K562 (cell line): ENCODE measurements at places on chromosomes 3 and 15.

- no peak for DNase-seq
These were observed 19.1 kb upstream of the TBC1D21 start for GRCh38 chr15:73854265-73854664.

GRCh38 chr3:197088370-197088769, 58.8 kb upstream of the MELTF start:
- no peak for DNase-seq

GRCh38 chr3:191330530-191331048, 263 bp upstream of the UTS2B start:
- DNase-seq, result peak; percentile 6

- no peak for DNase-seq
These were observed 64.6 kb downstream of the MYO5A start for GRCh38 chr15:52464040-52464439.

DNA sequence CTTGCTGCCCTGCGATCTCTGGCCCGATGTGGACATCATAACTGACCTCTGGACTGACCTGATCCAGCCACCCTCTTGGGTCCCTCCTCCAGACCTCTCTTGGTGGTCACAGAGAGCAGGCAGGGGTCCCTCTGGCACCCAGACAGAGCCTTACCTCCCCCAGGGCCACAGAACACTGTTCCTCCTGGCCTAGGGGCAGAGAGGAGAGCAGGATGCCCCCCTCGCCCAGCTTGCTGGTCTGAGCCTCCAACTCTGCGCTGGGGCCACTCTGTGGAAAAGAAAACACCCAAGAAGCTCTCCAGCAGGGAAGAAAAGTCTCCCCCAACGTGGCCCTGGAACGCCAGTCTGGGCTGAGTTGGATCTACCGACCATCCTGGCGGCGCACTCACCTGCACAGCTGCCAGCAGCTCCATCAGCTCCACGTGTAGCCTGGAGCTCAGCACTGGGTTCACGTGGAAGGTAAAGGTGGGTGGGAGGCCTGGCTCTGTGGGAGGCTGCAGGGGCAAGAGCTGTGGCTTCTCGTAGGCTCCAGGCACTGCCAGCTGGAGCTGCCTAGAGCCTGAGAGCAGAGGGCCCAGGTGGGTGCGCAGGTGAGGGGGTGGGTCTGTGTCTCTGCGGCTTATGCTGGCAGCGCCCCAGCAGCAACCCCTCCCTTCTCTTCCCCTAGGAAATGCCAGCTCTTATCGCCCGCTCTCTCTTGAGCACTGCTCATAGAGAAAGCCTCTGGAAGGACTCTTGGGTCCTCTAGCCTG, 6.0 kb downstream of the PLA2G4F start:
- DNase-seq, result no peak

GRCh38 chr3:115418583-115418982, 204.7 kb upstream of the GAP43 start:
- DNase-seq, result no peak

- DNase-seq, result peak; percentile 28
These were observed 6.3 kb downstream of the LOXL1 start for GRCh38 chr15:73932381-73933191.

DNA sequence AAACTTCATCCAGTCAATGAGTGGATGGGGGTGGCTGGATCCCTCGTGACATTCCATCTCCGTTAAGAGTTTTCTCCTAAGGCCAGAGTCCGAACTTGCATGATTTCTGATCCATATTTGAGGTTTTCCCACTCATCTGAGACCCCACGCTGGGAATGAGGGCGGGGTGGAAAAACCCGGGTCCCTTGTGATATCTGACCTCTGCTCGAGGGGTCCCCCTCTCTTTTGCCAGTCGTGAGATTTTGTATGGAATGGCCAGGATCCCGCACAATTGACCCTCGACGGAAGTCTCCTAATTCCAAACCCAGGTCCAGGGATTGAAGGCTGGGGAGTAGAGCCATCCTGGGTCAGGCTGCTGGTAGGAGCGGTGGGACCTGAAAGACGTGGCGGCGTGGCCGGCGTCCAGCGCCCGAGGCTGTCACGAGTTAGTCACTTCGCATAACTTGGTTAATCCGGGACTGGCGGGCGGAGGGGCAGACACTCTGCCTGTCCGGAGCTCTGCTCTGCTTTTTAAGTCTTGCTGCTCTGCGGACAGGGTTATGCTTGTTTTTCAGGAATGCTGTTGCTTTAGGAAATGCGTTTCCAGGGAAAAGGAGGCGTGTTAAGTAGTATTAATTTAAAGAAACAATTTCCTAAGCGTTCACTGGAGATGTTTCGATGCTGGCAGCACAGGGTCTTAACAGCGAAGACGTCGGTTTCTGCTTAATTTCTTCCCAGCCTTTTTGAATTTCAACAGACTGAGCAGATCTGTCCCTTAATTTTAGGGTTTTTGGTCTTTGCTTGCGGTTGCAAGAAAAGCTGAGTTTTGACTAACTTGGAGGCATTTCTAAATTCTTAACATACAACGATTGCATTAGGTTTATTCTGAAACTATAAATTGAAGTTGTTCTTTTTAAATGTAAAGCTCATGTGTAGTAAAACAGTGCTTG, 69.7 kb upstream of the LRRFIP2 start:
- peak; percentile 77 for DNase-seq

DNA sequence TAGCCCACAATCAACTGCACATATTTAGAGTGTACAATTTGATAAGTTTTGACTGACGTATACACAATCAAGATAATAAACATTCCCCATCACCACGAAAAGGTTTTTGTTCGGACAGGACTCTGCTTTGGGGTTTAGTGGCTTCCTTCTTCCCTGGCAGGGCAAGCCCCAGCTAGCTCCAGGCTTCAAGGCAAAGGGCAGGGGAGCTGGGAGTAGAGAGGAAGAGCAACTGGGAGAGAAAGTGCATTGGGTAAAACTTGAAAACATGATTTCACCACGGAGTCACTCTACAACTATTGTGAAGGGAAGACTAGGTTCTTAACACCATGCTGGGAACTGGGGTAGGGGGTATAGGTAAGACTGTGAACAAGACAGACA, 185.1 kb upstream of the UBE2E1 start:
- no peak for DNase-seq

- no peak for DNase-seq
These were observed 672 bp upstream of the KY start for GRCh38 chr3:134651347-134652041.

DNA sequence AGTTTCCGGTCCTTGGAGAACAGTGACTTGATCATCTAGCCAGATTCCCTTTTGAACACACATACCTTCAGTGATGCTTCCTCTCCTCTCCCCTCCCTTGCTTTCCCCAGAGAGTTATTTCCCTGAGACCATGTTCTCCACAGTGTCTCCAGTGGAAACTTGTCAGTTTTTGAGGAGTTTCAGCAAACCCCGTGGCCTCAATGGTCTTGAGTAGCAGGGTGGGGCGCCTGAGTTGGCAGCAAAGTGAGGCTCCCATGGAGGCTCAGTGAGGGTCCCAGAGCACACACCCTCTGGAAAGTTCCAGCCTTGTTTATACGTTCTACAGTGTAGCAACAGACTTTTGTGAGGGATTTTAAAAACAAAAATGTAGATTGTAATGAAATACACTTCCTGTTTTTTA, 135.1 kb downstream of the LRRC28 start:
- DNase-seq, result no peak

GRCh38 chr3:179016979-179017670, 54.5 kb downstream of the ZMAT3 start:
- no peak for DNase-seq
